GM12891 (cell line): ENCODE measurements at places on chromosomes 1 and 21.

DNA sequence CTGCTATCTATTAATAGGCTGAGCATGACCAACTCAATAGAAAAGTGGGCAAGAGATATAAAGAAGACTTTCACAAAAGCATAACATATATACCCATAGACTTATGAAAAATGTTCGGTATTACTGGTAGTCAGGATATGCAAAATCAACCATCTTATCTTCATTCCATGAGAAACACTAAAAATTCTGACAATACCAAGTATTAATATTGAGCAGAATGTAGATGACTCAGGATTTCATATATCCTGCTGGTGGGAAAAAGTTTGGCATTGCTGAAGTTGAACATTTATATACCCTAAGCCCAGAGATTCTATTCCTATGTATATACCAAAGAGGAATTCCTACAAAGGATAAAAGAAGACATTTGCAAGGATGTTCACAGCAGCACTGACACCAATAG, 138.3 kb downstream of the CLEC20A start:
- no peak for DNase-seq

DNA sequence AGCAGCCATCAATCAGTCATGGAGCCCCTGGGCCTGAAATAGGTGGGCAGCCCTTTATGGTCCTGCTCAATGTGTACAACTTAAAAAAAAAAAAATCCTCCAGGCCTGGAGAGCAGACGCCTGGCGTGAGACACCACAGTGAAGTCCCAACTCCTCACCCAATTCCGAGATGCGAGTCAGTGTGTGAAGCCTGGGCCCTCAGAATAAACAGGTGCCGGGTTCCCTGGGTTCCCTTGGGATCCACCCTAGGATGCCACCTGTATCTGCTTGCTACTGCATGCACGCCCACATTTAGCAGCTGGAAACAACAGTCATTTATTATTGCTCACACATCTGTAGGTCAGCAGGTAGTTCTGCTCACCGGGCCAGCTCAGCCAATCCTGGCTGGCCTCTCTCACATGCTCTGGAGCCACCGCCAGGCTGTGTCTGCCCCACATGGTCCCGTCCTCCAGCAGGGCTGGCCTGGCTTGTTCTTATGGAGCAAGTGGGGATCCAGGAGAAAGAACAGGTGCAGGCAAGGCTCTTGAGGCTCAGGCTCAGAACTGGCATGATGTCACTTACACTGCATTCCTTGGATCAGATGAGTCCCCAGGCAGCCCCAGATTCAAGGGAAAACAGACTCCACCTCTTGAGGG, 172.7 kb downstream of the NPHP4 start:
- no peak for DNase-seq

DNA sequence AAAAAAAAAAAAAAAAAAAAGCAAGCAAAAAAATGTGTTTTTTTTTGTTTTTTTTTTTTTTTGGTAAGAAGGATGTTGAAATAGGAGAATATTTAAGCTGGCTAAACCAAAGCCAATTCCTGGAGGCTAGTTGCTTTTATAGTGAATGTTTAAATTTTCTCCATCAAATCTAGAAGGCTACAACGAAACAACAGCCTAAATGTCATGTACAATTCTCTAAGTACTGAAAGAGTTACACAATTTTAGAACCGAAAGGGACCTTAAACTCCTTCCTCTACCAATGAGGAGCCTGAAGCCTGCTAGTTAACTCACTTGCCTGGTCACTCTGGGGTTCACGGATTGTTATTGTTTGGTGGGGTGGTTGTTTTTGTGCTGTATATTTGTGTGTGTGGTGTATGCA, 3.5 kb downstream of the WLS start:
- no peak for DNase-seq

DNA sequence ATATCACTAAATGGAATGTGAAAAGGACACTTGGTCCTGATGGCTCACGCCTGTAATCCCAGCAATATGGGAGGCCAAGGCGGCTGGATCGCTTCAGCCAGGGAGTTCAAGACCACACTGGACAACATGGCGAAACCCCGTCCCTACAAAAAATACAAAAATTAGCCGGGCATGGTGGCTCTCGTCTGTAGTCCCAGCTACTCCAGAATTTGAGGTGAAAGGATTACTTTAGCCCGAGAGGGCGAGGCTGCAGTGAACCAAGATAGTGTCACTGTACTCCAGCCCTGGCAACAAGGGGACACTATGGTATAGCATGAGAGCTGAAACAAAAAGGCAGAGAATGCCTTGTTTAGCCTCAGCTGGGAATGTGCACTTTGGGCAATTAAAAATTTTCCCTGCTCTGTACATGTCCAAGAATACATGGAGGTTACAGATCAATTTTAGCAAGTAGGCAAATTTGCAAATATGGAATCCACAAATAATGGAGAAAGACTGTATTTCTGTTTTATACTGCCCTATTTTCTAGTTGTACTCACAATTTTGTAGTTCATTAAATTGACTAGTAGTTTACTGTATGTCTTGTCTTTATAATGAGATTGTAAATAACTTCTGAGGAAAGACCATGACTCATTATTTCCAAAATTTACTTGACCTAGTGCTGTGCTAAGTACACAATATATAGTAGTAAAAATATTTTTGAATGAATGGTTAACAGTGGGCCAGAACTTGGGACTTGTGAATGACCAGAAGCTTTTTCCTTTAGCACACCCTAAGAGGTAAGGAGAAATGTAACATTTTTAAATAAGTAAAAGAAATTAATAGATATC, 2.0 kb upstream of the ANGEL2 start:
- DNase-seq = no peak

DNA sequence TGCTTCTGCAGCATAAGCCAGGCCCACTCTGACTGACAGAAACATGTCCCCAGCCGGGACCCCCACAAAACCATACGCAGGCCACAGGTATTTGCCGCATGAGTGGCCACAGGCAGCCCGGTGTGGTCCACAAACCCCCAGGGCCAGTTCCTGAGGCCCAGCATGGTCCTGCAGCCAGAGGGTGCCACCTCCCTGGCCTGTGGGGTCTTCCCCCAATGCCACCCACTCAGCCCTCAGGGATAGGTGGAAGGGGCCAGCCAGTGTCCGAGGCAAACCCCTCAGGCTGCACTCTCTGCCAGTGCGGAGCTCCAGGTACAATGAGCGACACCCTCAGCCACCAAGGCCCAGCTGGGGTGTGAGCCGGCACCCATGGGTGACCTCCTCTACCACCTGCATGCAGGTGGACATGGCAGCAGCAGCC, 43.5 kb downstream of the UBE2G2 start:
- DNase-seq = no peak

- no peak for DNase-seq
Measured at GRCh38 chr21:31476263-31477022, 132.4 kb upstream of the TIAM1 start.

DNA sequence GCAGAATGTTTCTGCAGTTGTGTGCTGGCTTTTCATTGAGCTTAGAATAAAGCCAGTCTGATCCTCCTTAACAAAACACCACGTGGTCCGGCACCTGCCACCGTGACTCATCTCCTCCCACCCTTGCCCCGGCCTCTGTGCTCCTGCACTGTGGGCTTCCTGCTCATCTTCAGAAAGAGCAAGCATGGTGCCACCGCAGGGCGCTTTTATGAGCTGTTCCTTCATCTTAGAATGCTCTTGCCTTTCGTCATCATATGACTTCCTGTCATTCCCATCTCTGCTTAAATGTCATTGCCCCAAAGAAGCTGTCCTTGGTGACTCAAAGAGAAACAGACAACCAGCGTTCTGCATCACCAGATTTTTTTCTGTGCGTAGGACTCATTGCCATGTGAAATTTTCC, 117.8 kb downstream of the HHAT start:
- no peak for DNase-seq

- no peak for DNase-seq
Measured at GRCh38 chr1:150535511-150536287, 13.5 kb upstream of the ADAMTSL4 start.

DNA sequence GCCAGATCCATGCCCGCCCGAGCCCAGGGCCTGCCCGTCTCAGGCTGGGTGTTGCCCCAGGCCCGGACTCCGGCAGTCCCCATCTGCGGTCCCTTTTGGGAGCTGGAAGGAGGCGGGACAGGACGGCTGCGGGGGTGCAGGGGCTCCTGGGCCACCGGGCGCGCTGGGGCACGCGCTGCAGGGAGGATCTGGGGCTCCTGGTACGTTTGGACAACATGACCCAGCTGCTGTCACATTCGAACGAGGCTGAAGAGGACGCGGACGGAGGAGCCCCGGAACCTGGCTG, 6.6 kb upstream of the CALML6 start:
- no peak for DNase-seq

DNA sequence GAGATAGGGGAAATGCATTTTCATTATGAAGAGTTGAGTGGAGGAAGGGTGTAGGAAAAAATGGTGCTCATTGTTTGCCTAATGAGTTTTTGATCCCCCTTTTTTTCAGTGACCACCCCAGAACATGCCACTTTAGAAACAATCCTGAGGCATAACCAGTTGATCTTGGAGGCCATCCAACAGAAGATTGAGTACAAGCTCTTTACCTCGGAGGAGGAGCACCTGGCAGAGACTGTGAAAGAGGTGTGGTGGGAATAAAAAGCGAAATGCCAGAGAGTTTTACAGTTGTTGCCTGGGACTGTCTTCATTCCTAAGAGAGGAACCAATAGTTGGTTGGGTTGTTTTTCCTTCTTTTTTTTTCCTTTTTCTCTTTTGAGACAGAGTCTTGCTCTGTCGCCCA, 54.3 kb upstream of the EPHA8 start:
- DNase-seq = no peak

DNA sequence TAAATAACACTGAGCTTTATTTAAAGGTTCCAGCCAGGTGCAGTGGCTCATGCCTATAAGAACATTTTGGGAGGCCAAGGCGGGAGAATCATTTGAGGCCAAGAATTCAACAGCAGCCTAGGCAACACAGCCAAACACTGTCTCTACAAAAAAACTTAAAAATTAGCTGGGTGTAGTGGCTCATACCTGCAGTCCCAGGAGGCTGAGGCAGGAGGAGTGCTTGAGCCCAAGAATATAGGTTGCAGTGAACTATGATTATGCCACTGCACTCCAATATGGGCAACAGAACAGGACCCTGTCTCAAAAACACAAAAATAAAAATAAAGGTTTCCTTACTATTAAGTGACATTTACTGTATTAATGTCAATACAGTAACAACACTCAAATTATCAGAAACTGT, 2.1 kb downstream of the TAF12 start:
- no peak for DNase-seq

DNA sequence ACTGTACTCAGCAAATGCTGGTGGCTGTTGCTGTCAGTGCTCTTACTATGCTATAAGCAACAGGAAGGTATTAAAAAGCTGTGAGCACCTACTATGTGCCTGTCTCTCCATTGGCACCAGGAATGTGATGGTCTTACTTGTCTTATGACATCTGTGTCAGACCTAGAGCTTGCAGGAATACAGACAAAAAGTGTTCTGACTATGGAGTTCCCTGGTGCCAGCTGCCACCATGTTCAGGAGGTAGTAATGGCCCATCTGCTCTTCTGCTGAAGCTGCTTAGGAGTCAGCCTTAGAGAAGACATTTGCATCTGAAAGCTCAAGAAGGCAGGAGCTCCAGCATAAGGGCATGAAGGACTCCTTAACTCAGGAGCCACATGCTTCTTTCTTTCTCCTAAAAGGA, 52.3 kb downstream of the MAB21L3 start:
- no peak for DNase-seq

- no peak for DNase-seq
Measured at GRCh38 chr1:84839544-84839943, 53.5 kb downstream of the LPAR3 start.

DNA sequence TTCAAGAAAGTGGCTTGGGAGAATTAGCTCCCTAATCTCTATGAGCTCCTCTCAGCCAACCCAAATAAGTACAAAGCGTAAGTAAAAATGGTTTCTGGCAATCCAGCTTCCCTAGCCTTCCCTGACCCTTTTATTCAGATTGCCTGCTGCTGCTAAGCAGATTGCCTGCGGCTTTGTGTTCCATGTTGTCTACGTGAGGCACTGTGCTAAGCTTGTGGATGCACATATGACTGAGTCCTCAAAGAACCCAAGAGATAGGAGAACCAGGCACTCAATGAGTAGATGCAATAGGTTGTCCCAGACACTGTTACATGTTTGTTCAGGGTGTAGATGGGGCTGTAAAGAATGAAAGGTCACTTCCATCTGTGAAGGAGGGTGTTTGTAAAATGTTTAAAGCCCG, 6.3 kb upstream of the OSBPL9 start:
- no peak for DNase-seq

- DNase-seq = no peak
Measured at GRCh38 chr21:15015622-15016471, 49.0 kb downstream of the NRIP1 start.

- no peak for DNase-seq
Measured at GRCh38 chr1:30908316-30908695, 252 bp downstream of the SDC3 start.

- no peak for DNase-seq
Measured at GRCh38 chr1:25031966-25032667, 102.0 kb upstream of the RUNX3 start.

GRCh38 chr1:182784556-182785171, 4.9 kb upstream of the NPL start:
- DNase-seq = no peak

- no peak for DNase-seq
Measured at GRCh38 chr1:222090103-222090502, 348.2 kb upstream of the DUSP10 start.

GRCh38 chr1:246091477-246091876, 415.6 kb downstream of the SMYD3 start:
- no peak for DNase-seq

DNA sequence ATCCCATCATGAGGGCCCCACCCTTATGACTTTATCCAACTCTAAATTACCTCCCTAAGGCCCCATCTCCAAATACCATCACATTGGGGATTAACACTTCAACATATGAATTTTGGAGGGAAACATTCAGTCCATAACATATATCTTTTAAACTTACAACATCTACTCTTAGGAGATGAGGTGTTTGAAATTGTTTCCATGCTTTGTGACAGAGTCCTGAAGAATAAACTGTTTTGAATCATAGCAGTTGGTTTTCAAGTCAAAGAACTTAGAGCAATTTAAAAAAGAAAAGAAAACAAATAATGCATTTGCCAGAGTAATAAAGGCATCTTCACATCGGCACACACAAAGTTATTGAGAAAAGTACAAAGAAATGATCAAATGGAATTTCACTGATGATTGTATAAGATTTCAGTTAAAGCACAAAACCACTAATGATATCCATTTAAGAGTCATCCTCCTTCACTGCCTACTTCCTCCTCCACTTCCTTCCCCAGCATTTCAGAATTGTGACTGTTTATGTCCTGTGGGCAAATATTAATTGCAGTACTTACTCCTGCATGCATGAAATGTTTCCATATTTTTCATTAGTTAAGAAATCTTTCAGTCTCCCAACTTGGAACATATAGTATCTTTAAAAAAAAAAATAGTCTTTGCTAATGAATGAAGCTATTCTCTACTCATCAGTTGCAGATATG, 202.0 kb downstream of the LRRC40 start:
- DNase-seq = no peak

GRCh38 chr1:179883040-179883744, 1.1 kb downstream of the TOR1AIP1 start:
- no peak for DNase-seq

DNA sequence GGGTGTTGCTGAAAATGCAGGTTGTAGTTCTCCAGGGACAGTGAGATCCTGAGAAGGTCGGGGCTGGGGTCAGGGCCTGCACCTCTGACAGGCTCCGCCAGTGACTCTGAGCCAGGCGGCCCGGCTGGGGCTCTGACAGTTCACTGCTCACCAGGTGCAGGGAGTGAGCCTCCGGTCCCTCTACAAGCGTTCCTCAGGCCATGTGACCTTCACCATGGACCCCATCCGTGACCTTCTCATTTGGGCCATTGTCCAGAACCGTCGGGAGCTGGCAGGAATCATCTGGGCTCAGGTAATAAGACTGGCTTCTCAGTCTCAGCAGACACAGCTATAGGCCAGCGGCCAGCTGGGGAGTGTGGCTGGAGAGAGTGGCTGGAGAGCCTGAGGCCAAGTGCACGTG, 41.8 kb downstream of the TRPM2 start:
- DNase-seq = no peak
